Effector memory CD8-positive, alpha-beta T cell (primary cell): ENCODE measurements at places on chromosomes 13 and 19.

DNA sequence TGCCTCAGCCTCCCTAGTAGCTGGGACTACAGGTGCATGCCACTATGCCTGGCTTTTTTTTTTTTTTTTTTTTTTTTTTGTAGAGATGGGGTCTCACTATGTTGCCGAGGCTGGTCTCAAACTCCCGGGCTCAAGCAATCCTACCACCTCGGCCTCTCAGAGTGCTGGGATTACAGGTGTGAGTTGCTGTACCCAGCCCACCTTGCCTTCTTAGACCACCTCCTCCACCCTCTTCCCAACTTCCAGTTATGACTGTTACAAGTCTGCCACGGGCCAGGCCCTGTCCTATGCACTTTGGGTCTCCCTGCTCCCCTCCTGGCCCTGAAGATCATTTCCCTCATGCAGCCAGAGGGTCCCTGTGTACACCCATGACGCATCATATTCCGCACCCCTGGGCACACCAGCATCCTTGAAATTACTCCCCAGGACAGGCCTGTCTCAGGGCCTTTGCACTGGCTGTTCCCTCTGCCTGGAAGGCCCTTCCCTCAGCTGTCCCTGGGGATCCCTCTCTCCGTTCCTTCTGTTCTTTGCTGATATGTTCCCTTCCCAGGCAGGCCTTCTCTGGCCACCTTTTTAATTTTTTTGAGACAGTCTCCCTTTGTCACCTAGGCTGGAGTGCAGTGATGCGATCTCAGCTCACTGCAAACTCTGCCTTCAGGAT is 3.0 kb downstream of the LGALS4 start:
- H3K4me3 ChIP-seq, result no peak overlapping the region
- peaks cover 2% of the 10 kb centered on the region for H3K36me3 ChIP-seq
- DNase-seq, result no peak
- no peak overlapping the region for H3K27ac ChIP-seq
- H3K27me3 ChIP-seq, result no peaks in the 10 kb centered on the region

DNA sequence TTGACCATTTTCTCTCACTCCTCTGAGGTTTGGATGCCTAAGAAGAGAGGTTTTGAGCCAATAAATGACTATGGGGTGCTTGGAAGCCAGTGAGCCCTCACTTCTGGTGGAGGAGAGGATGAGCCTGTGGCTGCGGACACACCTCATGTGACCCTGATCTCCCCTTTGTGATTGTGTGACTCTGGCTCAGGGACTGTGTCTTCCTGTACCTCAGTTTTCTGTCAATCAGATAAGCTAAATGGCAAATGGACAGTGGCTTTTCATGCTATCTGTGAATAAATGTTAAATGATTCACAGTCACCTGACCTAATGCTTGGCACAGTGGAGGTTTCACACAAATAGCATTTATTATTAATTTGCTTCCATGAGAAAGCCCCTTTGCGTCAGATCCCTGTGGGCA is 2.7 kb downstream of the PSG8 start:
- peaks cover 18% of the 10 kb centered on the region for H3K27me3 ChIP-seq
- no peak for DNase-seq
- no peaks in the 10 kb centered on the region for H3K36me3 ChIP-seq

- no peaks in the 10 kb centered on the region for H3K36me3 ChIP-seq
- H3K27me3 ChIP-seq, result peaks cover 5% of the 10 kb centered on the region
- DNase-seq, result no peak
- no peak overlapping the region for H3K27ac ChIP-seq
Measured at GRCh38 chr13:78136966-78137365, 218.3 kb upstream of the EDNRB start.

DNA sequence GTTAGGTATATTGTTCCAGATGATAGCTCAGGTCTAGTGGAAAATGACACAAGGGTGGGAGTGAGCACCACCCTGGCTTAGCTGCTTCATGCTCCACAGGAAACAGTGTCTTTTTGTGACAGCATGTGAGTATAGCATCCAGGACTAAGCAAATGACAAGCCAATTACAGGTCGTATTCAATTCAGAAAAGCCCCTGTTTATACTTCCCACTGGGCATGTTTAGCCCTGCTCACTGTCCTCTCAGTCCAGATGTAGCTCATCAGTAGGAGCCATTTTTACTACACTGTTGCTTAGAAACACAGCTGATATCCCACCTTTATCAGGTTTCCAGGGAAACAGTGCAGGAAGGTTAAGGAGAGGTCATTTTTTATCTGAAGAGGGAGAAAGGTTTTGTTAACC is 8.0 kb downstream of the ABHD13 start:
- peaks cover 15% of the 10 kb centered on the region for H3K36me3 ChIP-seq
- H3K27ac ChIP-seq, result peak overlapping the region; percentile 14
- H3K27me3 ChIP-seq, result no peaks in the 10 kb centered on the region
- DNase-seq, result no peak
- peaks cover 53% of the 10 kb centered on the region for H3K4me1 ChIP-seq

GRCh38 chr13:96822895-96823294 is 171.4 kb downstream of the OXGR1 start:
- H3K27me3 ChIP-seq, result no peaks in the 10 kb centered on the region
- no peak for DNase-seq
- no peak overlapping the region for H3K27ac ChIP-seq
- peaks cover 5% of the 10 kb centered on the region for H3K4me1 ChIP-seq
- H3K36me3 ChIP-seq, result no peaks in the 10 kb centered on the region

GRCh38 chr19:16454351-16454918 is 17.3 kb downstream of the EPS15L1 start:
- H3K36me3 ChIP-seq, result peaks cover 19% of the 10 kb centered on the region
- DNase-seq, result no peak
- peaks cover 52% of the 10 kb centered on the region for H3K4me1 ChIP-seq

DNA sequence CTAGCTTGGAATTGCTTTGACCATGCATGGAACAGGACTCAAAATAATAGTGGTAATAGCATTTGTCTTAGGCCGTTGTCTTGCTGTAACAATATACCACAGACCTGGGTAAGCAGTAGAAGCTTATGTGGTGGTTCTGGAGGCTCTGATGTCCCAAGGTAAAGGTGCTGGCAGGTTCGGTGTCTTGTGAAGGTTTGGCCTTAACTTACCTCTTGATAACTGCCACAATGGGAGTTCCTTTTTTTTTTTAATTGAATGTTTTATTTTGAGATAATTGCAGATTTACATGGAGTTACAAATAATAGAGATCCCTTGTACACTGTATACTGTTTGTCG is 5.8 kb downstream of the RPL21 start:
- H3K4me1 ChIP-seq, result peaks cover 47% of the 10 kb centered on the region
- H3K4me3 ChIP-seq, result no peak overlapping the region
- DNase-seq, result no peak
- H3K27me3 ChIP-seq, result no peaks in the 10 kb centered on the region
